AG04449 (cell line): ENCODE measurements at places on chromosomes 1 and 21.

- no peak for DNase-seq
These were observed 79.0 kb upstream of the MAP10 start for GRCh38 chr1:232726048-232726779.

- no peak for DNase-seq
These were observed 32.5 kb upstream of the IVNS1ABP start for GRCh38 chr1:185349556-185349955.

DNA sequence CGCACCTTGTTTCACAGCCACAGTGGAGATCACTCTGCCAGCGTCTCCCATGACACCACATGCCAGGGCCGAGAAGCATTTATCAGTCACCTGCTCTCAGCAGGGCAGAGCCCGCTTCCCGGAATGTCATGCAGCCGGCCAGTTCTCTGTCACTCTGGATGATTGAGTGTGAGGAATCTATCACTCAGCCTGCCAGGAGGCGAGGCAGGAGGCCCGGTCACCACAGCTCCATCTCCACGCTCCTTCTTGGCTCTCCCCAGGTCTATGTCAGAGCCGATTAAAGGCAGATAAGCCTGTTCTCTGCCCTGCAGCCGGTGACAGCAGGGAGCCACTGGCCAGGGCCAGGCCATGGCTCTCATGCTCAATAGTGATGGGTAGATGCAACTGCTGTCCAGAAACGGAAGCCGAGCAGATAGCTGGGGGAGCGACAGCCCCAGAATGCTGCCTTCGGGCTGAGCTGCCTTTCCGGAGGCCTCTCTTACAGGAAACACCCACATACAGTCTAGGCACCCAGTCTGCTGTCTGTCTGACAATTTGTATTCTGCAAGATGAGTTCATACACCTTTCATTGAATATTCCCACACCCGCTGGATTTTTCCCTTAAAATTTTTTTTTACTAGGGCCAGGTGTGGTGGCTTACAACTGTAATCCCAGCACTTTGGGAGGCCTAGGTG, 64.1 kb downstream of the ACTL8 start:
- no peak for DNase-seq

GRCh38 chr1:227472772-227473171, 90.6 kb upstream of the ZNF678 start:
- DNase-seq = no peak

- DNase-seq = no peak
These were observed 15.8 kb upstream of the SLC25A44 start for GRCh38 chr1:156177919-156178654.

GRCh38 chr1:112536561-112536960, 27.8 kb downstream of the WNT2B start:
- no peak for DNase-seq

DNA sequence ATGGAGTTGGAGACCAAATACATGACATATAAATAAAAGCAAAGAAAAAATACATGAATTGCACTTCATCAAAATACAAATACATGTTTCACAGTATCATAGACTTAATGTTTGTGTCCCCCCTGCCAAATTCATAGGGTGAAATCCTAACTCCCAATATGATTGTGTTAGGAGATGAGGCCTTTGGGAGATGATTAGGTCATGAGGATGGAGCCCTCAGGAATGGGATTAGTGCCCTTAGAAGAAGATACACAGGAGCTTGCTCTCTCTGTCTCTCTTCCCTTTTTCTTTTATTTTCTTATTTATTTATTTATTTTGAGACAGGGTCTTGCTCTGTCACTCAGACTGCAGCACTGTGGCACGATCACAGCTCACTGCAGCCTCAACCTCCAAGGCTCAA, 26.0 kb upstream of the FAM131C start:
- no peak for DNase-seq

- no peak for DNase-seq
These were observed 1.5 kb downstream of the CEPT1 start for GRCh38 chr1:111141245-111142220.

- no peak for DNase-seq
These were observed 127.2 kb downstream of the FAM78B start for GRCh38 chr1:166039436-166040201.

GRCh38 chr21:38444691-38445090, 53.6 kb downstream of the ERG start:
- no peak for DNase-seq

DNA sequence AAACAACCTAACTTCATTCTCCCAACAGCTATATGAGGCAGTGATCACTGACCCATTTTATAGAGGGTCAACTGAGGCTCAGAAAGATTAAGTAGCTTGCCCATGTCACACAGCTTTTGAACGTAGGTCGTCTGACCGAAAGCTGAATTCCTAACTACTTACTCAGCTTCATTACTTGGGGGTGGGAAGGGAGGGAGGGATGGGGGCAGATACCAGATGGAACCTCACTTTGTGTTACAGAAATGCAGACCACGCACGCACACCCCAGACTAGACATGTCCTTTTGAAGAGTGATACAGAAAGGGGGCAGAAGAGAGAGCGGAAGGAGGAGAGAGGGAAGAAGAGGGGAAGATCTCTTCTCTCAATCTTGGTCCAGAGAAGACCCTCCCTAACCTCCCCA, 2.3 kb downstream of the ADGRB2 start:
- DNase-seq = peak; percentile 17

GRCh38 chr21:26519142-26519541, 53.9 kb downstream of the CYYR1 start:
- no peak for DNase-seq

DNA sequence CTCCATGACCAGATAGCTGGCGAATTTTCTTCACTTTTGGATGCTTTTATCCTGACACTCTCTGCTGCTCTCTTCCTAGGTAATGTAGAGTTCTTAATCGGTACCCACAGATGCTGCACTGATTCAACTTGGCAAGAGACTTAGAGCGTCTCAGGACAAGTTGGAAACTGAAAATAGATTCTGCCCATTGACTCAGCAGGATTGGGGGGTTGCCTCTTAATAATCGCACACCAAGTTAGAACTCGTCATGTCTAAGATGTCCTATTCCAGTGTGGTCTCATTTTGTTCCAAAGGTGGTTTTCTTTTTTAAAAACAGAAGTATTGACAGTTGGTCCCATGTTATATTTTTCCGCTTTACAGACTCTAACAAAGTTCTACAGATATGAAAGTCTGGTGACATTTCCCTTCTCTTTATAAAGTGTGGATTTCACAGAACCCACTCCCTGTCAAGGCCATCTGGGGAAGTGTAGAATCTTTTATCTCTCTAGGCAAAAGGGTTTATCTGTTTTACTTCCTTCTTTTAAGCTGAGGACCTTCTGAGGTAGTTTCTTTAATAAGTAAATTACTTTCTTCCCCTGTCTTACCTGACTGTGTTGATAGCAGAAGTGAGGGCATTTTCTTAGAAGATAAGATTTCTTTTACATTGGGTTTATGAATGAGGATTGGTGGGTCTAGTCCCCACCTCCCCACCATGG, 12.1 kb upstream of the DIPK1A start:
- no peak for DNase-seq

DNA sequence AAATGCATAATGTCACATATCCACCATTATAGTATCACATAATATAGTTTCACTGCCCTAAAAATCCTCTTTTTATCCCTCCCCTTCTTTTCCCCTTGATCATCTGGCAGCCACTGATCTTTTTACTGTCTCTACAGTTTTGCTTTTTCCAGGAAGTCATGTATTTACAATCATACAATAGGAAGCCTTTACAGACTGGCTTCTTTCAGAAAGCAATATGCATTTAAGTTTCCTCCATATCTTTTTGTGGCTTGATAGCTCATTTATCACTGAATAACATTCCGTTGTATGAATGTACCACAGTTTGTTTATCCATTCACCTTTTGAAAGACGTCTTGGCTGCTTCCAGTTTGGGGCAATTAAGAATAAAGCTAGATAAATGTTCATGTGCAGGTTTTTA, 14.3 kb upstream of the WDTC1 start:
- DNase-seq = no peak

GRCh38 chr1:60173729-60174505, 100.3 kb upstream of the C1orf87 start:
- DNase-seq = no peak

DNA sequence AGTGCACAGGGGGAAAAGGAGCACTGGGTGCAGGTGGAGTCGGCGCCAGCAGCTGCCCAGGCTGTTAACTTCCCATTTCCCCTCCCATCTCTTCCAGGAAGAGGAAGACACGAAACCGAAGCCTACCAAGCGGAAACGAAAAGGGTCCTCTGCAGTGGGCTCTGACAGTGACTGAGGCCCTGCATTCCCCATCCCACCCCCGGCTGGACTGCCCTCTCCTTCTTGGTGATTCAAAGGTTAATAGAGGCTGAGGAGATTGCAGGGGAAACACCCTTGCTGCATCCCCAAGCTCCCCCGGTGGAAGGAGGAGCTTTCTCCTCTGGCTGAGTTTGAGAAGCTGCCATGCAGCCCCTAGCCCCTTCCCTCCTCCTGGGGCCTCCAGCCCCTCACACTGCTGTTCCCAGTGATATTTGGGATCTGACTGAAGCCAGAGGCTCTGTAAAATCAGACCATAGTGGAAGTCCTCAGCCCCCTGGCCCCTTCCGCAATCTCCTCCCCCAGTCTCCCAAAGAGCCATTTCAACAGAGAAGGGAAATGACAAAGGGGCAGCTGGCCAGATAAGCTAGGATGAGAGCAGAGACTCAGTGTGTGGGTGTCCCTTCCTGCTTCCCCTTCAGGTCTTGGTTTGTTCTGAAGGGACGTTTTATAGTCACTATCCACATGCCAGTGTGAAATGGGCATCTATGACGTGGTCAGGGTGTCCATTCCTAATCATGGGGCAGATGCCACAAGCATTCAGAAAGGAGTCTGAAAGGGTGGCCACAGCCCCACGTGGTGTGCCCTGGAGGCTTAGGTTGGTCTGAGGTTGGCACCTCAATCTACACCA, 1.9 kb upstream of the SLC27A3 start:
- DNase-seq = no peak

GRCh38 chr1:245835386-245835785, 671.7 kb downstream of the SMYD3 start:
- DNase-seq = no peak

DNA sequence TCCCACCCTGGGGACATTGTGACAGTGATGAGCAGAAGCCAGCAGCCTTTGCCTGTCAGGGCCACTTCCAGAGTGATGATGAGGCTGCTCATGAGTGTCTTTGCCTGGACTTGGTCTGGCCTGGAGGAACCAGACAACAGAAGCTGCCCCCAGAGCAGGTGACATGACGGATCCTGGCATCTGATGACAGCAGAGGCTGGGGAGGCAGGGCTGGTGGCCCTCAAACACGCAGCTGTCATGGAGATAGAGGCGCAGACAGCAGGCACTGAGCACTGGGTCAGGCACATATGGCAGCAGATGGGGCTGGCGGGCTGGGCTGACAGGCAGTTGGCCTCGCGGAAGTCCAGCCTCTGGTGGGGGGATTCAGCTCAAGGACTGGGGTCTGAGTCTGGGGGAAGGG, 66.4 kb upstream of the STUM start:
- no peak for DNase-seq

GRCh38 chr1:204344665-204345355, 14.9 kb downstream of the PLEKHA6 start:
- DNase-seq = no peak

- no peak for DNase-seq
These were observed 155.0 kb upstream of the EDN2 start for GRCh38 chr1:41639332-41639936.

DNA sequence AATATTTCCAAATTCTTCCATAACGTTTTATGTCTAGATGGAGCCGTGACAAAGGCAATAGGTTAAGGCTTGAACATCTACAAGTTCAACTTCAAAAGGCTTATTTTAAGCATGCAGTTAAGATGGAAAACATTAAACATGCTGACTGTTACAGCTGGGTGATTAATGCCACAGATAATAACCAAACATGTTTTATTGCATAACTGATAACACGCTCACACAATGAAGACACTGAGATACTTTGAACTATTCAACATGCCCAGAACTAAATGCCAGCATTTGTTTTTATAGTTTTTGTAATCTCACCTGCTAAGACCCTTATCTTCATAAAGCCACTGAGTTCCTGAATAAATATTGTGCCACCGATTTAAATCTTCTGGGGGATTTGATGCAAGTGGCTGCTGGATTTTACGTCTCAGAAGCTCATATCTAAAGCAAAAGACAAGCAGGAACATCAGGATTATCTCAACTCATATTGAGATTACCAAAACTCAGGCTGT, 310.4 kb downstream of the KCTD3 start:
- no peak for DNase-seq

DNA sequence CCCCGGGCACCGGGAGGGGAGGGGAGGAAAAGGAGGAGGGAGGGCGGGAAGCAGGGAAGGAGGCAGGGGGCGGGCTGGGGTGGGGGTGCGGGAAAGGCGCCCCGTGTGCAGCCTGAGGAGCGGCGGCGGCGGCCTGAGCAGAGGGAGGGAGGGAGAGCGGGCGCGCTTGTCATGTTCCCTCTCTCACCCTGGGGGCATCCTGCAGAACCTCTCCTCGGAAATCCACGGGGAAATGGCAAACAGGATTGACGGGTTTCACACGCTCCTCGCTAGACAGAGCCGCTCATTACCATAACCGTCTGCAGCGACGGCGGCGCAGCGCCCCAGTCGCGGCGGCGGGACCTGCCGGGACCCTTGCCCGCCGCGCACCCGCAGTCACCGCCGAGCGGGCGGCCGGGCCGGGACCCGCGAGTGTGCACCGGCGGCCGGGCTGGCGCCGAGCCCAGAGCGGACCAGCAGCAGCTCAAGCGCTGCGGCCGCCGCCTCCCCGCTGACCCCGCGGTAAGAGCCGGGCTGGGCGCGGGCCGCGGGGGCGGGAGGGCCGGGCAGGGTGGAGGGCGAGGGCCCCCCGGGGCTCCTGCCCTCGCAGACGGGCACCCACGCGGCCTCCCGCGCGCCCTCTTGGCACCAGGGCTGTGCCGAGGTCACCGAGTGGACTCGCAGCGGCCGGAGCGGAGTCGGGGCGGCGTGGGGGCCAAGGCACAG, at the start of gene SERTAD4:
TSS of gene SERTAD4 (plus strand) at position 286 of the 705 bp plus-strand sequence. CDS start 5,165 bp downstream, outside the sequence.
- DNase-seq = no peak

DNA sequence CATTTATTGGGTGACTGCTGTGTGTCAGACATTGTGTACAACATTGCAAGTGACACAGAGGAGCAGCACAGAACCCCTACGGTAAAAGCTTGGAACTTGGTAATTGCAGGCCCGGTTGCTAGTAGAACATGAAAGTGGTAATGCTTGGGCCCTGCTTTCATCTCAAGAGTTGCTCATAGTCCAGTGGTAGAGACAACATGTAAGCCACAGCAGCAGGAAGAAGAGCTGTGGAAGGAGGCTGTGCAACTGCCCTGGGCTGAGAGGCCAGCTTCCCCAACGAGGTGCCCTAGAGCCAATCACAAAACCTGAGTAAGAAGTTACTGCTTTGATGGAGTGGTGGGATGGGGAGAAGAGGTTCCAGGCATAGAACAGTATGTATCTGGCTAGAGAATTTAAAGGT, 18.4 kb downstream of the CNIH4 start:
- DNase-seq = no peak

DNA sequence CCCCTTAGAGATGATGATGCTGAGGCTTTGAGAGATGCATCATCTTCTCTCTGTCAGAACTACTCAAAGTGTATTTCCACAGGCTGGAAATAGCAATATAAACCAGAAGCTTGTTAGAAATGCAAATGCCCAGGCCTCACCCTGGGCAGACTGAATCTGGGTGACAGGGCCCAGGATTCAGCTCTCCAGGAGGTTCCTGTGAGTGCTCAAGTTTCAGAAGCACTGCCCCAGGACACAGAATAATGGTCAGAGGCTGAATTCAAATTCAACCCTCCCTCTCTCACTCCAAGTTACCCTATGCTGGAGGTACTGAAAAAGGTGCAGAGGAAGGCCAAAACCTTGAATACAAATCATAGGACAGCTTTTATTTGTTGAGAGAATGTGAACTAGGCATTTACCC, 98.5 kb upstream of the NGF start:
- DNase-seq = no peak
